ENCODE measurements at places on chromosomes 1 and 21. TPM values are rescaled to one million over a fixed set of nuclear protein-coding genes. Genes with fewer than 3 reads are reported as not detected.

GRCh38 chr1:60156371-60156770 lies 82.8 kb upstream of the C1orf87 start:
- no peak for DNase-seq

DNA sequence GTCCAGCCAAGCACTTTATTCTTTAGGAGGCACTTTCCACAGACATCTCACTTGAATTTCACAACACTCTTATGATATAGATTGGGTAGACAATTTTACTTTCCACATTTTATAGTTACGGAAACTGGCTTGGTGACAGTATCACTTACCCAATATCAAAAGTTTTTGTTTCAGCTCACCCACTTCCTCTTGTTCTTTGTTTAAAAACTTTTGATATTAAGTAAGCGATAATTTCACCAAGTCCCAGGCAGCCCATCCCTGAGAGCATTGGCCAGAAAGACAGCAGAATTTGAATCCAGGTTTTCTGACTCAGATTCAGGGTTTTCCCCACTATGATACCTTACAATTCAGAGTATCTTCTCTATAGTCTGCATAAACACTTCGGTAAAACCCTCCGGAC lies 60.0 kb downstream of the LRIG2 start:
- no peak for DNase-seq

The DYRK1A gene
- total RNA-seq: 68.9 TPM

DNA sequence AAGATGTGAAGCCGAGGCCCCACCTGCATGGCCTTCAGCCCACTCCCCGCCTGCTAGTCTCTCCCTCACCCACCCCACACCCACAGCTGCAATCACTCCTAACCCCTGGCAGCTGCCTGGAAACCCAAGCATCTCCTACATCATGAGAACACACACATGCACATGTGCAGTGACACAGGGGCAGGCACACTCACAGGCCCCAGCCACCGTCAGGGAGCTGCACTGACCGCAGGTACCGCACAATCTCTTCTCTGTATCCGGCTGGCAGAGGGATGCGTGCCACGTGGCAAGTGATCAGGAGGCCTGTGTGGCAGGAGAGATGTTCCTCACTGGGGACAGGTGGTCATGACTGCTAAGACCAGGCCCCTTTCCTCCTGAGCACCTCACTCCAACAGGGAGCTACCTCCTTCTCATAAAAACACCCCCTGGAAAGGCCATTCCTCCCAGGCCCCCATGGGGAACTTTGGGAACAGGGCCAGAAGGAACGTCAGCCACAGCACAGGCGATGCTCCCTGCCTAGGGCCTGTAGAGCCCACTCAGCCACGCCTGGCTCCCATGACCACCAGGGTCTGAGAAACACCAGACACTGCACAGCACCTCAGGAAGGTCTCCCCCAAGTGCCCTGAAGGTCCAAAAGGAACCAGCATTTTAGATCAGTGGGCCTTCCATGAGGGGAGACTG lies 6.0 kb downstream of the LSS start:
- DNase-seq: no peak

- peak; percentile 61 for DNase-seq
These were observed 16.3 kb upstream of the ACKR1 start for GRCh38 chr1:159188375-159188788.

The PKP1 gene
- total RNA-seq: 0.42 TPM

- DNase-seq: no peak
These were observed 201.2 kb upstream of the FAM78B start for GRCh38 chr1:166368030-166368429.

- DNase-seq: no peak
These were observed 142.2 kb downstream of the PAPPA2 start for GRCh38 chr1:176605176-176605575.

GRCh38 chr1:42950116-42950481 lies 8.6 kb downstream of the SLC2A1 start:
- DNase-seq: no peak

DNA sequence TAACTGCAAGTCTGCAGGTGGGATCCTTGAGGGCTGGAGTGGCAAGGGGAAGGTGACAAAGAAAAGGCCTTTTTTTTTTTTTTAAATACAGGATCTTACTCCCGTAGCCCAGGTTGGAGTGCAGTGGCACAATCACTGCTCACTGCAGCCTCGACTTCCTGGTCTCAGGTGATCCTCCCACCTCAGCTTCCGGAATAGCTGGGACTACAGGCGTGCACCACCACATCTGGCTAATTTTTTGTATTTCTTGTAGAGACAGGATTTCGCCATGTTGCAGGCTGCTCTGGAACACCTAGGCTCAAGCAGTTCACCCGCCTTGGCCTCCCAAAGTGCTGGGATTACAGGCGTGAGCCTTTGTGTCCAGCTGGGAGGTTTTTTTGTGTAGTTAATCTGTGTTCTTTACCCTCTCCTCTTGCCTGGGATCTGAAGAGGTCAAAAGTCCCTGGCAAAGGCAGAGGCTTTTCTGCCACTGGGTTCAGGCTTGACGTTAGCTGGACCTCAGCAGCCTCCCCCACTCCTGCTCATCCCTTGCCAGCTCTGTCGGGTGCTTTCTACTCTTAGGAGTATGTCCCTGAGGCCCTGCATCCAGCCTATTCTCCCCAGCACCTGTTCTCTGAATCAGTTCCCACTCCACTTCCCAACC lies 5.2 kb downstream of the IL6R start:
- DNase-seq: no peak

The HAO2 gene
- 0.26 TPM for total RNA-seq

GRCh38 chr1:42418516-42418915 lies 37.3 kb downstream of the ZMYND12 start:
- no peak for DNase-seq

DNA sequence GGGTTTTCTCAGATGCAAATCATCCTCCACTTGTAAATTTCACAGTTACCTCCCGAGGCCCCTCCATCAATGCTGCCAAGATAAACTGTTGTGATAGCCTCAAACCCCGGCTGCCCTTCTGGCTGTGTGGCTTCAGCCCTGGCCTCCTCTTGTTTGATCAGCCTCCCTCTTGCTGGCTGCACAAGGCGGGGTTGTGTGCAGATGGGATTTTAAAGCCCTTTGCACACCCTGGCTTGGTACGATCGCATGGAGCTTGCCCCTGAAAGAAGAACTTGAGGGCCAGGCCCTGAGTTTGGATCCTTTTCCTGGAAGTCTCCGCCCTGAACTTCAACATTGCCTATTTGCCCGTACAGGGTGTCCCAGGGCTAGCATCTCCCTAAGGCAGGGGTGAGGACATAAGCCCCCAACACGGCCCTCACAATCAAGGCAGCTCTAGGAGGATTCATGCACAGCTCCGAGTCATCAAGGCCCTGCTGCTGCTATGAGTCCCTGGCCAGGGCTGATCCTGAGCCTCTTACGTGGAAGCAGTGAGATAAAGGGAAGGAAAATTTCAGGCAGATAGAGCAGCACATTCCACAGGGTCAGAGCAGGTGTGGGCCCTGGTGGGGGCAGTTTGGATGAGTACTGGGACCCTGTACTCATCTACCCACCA lies 181.2 kb upstream of the VAMP3 start:
- no peak for DNase-seq

GRCh38 chr1:63618011-63618410 lies 24.8 kb downstream of the PGM1 start:
- DNase-seq: no peak

DNA sequence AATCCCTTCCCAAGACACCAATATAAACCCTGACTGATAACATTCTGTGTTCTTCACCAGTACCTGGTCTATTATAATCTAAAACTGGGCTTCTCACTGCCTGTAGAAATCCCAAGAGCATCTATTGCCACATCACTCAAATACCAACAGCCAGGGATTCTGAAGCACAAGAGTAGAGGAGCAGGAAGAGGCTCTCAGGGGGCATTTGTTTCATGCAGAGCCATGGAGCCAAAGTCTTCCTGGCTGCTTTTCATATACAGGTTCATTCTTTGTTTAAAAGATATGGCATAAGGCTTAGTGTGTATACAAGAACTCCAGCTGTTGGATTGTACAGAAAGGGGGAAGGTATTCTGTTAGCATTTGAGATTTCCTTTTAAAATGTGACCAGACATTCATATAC lies 38.2 kb upstream of the USH2A start:
- no peak for DNase-seq

GRCh38 chr1:234980291-234980644 lies 148.4 kb downstream of the TOMM20 start:
- no peak for DNase-seq

- no peak for DNase-seq
These were observed 97.2 kb downstream of the TBX15 start for GRCh38 chr1:118890851-118891384.

The LAMC1 gene
- 80.9 TPM for total RNA-seq

The PPIAL4G gene
- not detected for total RNA-seq
